Right ventricle myocardium superior (tissue), 1 donor: ENCODE measurements at places on chromosomes 7 and 10. TPM values are rescaled to one million over a fixed set of nuclear protein-coding genes. Genes with fewer than 3 reads are reported as not detected.

Gene CPEB3
- 14.4 TPM for total RNA-seq

Gene CYP26C1
- total RNA-seq, result 0.05 TPM

Gene SPDYE8
- not detected for total RNA-seq

Gene EN2
- total RNA-seq, result 0.11 TPM

Gene MYOF
- total RNA-seq, result 30.4 TPM

Gene GHRHR
- not detected for total RNA-seq

Gene CWF19L1
- 13.0 TPM for total RNA-seq

Gene IFIT5
- total RNA-seq, result 7.1 TPM

Gene MACC1
- 0.19 TPM for total RNA-seq

Gene CD36
- total RNA-seq, result 1,239 TPM

Gene HOXA10
- total RNA-seq, result not detected

Gene PLXNA4
- total RNA-seq, result 17.3 TPM

Gene ZCCHC24
- total RNA-seq, result 53.3 TPM

Gene SLC39A12
- not detected for total RNA-seq

Gene DOCK1
- total RNA-seq, result 14.3 TPM

Gene SPDYE6
- not detected for total RNA-seq

Gene PCLO
- total RNA-seq, result 3.8 TPM

Gene STOX1
- total RNA-seq, result 0.38 TPM

Gene FAM25G
- total RNA-seq, result not detected

Gene AGK
- 27.7 TPM for total RNA-seq

Gene CNTNAP2
- total RNA-seq, result 0.48 TPM

Gene NUTM2E
- total RNA-seq, result not detected

Gene STEAP4
- 20.1 TPM for total RNA-seq

Gene TRIM73
- 0.94 TPM for total RNA-seq
